ENCODE measurements at places on chromosomes 6 and 20. TPM values are rescaled to one million over a fixed set of nuclear protein-coding genes. Genes with fewer than 3 reads are reported as not detected.
A peak's percentile ranks its signal among the peaks of the same experiment; 100 is the strongest.

DNA sequence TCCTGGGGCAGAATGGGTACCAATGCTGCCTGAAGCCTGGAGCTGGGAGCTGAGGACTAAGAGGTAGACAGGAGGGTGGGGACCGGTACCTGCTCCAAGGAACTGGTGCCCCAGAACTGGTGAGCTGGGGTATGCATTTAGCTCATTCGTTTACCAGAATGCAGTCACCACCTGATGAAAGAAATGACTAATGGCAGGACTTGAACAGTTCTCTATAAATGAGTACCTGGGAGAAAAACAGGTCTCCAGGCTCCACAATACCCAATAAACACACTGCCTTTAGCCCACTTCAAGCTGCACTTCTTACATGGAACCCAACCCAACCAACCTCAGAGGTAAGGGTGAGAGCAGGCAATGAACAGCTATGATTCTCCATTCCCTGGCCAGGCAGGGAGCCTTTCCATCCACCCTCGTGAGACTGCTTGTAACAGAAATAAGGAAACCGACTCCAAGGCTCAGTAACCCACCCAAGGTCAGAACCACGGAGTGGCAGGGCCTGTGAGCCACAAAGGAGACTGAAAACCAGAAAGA, 15.4 kb downstream of the FKBP1A start:
- H3K27ac ChIP-seq: peak overlapping the region; percentile 31
- peaks cover 3% of the 10 kb centered on the region for H3K36me3 ChIP-seq
- H3K4me3 ChIP-seq: no peak overlapping the region
- no peak for DNase-seq
- H3K27me3 ChIP-seq: no peaks in the 10 kb centered on the region

DNA sequence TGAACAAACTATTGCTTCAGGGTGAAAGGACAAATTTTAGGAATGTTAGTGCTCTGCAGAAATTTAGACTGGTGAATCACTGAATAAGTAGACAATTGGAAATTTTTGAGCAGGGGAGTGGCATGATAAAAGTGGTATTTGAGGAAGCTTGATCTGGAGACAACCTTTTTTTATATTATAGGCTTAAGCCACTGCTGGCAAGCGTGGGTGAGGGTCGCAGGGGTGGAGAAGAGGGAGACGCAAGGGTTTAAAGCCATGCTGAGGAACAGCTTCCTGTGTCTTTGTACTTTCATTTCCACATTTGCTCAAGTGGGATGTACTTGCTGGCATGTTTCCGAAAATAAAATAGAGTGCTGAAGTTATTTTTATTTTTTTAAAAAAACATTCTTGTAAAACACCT, 23.7 kb downstream of the NCOA7 start:
- H3K4me3 ChIP-seq: no peak overlapping the region
- no peaks in the 10 kb centered on the region for H3K36me3 ChIP-seq
- no peak overlapping the region for H3K27ac ChIP-seq
- H3K27me3 ChIP-seq: no peaks in the 10 kb centered on the region
- DNase-seq: no peak

GRCh38 chr20:62052336-62052841, 13.3 kb downstream of the TAF4 start:
- no peaks in the 10 kb centered on the region for H3K4me1 ChIP-seq
- no peaks in the 10 kb centered on the region for H3K27me3 ChIP-seq
- DNase-seq: no peak

DNA sequence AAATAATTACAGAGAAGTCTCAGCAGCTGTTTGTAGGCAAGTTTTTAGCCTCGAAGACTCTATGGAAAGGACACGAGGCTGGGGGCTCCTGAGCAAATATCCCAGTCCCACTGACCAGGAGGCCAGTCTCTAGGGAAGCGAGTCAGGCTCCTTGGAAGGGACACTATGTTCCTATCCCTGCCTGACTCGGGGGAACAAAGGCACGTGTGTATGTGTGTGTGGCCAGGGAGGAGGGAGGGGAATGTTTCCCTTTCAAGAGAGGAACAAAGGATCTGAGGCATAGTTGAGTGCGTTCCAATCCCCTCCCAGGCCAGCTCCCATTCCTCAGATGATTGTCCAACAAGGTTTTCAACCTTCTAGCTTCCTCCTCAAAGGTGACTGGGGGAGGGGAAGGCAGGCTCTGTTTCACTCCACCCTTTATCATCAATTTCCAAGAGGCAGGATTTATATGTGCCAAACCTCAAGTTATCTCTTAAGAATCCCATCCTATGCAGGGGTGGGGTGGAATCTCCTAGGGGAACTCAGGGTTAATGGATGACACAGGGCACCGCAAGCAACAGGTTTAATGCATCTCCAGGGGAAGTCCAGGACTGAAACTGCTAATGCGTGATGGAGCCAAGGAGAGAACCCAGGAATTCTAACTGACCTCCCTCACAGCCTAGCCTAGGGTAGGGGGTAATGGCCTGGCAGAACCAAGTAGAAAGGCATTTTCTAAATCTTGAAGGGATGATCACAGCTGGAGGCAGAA, 9.9 kb downstream of the BCL2L1 start:
- H3K36me3 ChIP-seq: peaks cover 5% of the 10 kb centered on the region
- peak overlapping the region; percentile 69 for H3K4me3 ChIP-seq
- no peaks in the 10 kb centered on the region for H3K27me3 ChIP-seq
- H3K4me1 ChIP-seq: peaks cover 58% of the 10 kb centered on the region
- H3K27ac ChIP-seq: peak overlapping the region; percentile 94
- DNase-seq: peak; percentile 72

DNA sequence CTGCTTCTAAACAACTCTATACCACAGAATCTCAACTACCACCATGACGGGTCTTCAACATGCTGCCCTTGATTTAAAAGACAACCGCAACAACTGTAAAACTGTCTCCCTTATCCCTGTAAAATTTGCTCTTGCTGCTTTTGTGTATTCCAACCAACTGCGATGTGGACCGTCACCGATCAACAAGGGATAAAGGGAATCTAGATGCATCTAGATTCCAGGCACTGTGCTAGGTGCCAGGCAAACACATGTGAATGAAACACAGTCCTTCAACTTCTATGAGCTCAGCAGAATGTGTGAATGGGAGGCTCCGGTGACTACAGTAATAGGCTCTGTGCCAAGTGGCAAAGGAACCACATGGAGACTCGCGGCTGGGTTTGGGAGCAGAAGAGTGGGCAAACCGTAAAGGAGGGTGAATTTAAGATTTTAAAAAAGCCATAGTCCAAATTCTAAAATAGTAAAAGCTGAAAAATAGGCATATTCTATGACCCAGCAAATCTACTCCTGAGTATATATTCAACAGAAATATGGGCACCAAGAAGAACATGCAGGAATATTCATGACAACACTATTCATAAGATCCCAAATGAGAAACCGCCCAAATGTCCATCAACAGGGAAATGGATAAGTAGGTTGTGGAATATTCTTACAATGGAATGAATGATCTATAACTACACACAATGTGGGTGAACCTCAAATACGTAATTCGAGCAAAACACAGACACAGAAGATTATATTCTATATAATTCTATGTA, 3.7 kb upstream of the PRND start:
- H3K36me3 ChIP-seq: no peaks in the 10 kb centered on the region
- H3K27me3 ChIP-seq: peaks cover 3% of the 10 kb centered on the region
- no peak overlapping the region for H3K27ac ChIP-seq
- H3K4me1 ChIP-seq: peaks cover 11% of the 10 kb centered on the region

Gene PBOV1
- not detected for total RNA-seq

DNA sequence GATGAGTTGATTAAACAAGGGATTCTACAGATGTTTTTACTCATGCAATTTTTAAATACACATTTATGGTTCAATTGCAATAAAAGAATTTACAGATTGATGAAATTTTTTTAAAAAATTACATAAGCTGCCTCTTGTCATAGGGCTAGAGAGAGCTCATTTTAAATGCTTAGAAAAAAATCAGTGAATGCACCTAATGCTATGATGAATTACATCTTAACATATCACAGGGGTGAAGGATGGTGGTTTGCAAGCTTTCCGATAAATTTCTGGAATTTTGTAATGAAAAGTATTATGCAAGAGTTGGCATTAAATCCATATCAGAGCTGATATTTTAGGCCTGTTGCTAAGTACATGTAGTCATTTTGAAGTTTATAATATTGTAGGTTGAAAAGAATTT, 29.6 kb downstream of the DSE start:
- peaks cover 81% of the 10 kb centered on the region for H3K4me1 ChIP-seq
- H3K4me3 ChIP-seq: 0 out of 2 replicates have a peak overlapping the region, but pooled peaks have one; percentile 9
- no peaks in the 10 kb centered on the region for H3K36me3 ChIP-seq
- H3K27me3 ChIP-seq: no peaks in the 10 kb centered on the region

Gene SPEF1
- not detected for total RNA-seq
